ENCODE measurements at places on chromosomes 7 and 10.

DNA sequence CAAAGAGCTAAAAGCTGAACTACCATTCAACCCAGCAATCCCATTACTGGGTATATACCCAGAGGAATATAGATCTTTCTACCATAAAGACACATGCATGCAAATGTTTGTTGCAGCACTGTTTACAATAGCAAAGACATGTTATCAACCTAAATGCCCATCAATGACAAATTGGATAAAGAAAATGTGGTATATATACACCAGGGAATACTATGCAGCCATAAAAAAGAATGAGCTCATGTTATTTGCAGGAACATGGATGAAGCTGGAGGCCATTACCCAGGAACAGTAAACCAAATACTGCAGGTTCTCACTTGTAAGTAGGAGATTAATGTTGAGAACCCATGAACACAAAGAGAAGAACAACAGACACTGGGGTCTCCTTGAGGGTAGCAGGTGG lies 1295.1 kb downstream of the TYW1 start:
- no peak for DNase-seq

DNA sequence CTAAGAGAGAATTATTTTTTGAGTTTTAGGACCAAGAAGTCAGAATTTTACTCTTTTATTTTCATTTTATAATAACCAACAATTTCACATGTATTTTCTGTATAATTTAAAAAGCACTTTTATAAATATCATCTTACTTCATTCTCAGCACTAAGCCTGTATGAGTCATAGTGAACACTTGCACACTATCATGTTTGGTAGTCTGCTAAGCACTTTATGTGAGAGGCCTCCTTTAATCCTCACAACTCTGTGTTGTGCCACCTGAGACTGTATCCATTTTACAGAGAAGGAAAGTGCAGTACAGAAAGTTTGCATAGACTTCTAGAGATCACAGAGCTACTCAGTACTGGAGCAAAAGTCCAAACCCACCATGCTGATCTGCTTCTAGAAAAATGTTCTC lies 939.6 kb downstream of the NRG3 start:
- DNase-seq: no peak

- DNase-seq: no peak
Observed at GRCh38 chr10:127736915-127737562, at the start of gene FOXI2. TSS of gene FOXI2 (plus strand) at chr10:127737185. CDS start at chr10:127737274, 89 bp downstream.

DNA sequence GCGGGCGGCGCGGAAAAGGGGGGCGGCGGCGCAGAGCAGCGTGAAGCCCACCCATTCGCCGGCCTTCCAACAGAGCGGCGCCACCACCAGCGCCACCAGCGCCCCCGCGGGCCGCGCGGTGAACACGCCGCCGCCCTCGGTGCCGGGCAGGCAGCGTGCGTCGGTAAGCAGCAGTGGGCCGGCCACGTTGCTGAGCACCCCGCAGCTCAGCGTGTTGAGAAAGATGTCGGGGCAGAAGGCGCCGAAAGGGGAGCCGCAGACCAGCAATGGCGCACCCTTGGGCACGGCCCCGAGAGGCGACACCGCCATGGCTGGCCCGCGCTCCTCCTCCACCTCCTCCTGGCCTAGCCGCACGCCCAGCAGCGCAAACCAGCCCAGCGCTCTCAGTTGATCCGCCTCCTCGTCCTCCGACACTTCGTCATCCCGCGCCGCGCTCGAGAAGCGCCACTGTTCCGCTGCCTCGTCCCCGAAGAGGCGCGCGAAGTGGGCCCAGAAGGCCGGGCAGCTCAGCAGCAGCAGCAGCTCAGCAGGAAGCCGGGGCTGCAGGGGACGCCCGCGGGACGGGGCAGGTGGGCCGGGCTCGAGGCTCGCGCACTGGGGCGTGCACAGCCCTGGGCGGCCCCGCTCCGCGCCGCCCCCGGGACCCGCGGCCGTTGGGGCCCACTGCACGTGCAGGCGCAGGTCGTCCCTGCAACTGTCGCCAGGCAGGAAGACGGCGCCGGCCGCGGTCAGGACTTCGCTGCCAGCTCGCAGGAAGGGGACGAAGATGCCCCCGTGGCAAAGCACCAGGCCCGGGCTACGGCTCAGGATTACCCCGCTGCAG lies 623 bp downstream of the TYSND1 start:
- DNase-seq: peak; percentile 50

DNA sequence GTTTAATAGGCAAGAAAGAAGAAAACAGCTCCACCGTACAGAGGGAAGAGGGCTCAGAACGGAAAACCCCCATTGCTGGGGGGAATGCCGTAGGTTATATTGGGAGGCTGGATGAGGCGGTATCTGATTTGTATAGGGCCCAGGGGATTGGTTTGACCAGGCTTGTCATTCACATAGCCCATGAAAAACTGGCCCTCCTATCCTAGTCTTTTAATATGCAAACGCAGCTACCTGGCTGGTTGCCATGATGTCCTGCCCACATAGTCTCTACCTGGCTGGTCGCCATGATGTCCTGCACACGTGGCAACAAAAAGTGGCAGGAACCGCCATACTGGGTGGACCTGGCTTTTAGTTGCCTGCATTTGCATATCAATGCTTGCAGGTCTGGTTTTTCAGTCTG lies 84.7 kb downstream of the AUTS2 start:
- no peak for DNase-seq

DNA sequence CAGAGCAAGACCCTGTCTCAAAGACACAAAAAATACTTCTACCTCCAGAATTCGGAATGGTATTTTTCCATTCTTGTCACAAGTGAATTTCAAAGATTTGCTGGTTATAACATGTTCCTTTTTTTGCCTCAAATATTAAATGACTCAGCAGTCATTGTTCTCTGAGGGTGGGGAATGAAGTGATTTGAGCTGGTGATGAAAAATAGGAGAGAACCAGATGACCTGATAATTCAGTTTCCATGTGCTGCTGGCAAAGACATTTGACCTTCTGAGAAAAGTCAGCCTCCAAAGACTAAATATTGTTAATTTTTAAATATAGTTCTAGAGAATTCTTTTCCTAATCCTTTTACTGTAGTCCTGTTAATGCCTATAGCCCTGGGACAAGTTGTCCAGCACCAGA lies 78.9 kb downstream of the CACNB2 start:
- no peak for DNase-seq

- no peak for DNase-seq
Observed at GRCh38 chr7:95246831-95247370, 77.4 kb downstream of the PON1 start.

- DNase-seq: no peak
Observed at GRCh38 chr10:89035461-89035860, 44.9 kb downstream of the FAS start.

GRCh38 chr7:108805808-108806397 lies 236.2 kb downstream of the DNAJB9 start:
- no peak for DNase-seq

DNA sequence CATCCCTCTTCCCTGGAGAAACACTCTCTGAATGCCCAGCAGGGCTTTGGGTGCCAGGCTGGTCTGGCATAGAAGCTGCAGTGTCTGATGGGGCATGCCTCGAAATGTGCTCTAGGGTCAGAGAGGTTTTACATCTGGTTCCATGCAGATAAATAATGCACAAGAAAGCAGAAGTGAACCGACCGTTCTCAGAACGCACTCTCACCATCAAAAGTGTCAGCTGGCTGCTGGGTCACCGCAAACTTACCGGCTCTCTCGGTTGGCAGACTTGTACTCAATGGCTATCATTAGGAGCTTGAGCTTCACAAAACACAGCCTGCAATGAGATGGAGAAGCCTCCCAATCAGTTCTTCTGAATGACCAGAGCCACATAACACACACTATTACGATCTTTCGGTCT lies 610.0 kb downstream of the KCNMA1 start:
- DNase-seq: no peak

DNA sequence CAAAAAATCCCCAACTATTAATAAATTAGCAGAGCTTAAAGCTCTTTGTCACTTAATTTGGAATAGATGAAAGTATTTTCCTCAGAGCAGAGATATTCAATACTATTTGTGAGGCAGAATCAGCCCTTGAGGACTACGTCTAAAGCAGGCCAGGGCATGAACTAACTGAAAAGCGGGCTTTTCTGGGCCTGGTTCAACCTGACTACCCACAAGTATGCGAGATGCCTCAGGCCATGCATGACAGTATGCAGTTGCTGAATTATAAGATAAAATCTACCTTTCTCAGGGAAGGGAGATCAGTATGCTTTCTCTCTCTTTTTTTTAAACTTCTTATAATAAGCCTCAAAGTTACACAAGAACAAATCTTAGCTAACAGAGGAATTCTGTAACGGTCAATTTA lies 20.1 kb downstream of the TMEM168 start:
- DNase-seq: no peak
